ENCODE measurements at places on chromosomes 16 and 17. TPM values are rescaled to one million over a fixed set of nuclear protein-coding genes. Genes with fewer than 3 reads are reported as not detected.

Gene FBXO39
- not detected for total RNA-seq

Gene KCNH4
- total RNA-seq = 0.29 TPM

Gene NOTUM
- 0.36 TPM for total RNA-seq

Gene HOXB6
- total RNA-seq = 61.4 TPM

Gene DUS1L
- total RNA-seq = 43.5 TPM

Gene PRSS33
- total RNA-seq = 0.19 TPM

Gene DDX5
- total RNA-seq = 863 TPM

Gene KRTAP2-2
- total RNA-seq = not detected

Gene LLGL1
- total RNA-seq = 41.7 TPM

Gene LLGL2
- 4.1 TPM for total RNA-seq

Gene ABCA10
- 0.16 TPM for total RNA-seq

Gene KRTAP4-6
- not detected for total RNA-seq

Gene LAT
- total RNA-seq = 1.9 TPM

Gene TBX21
- total RNA-seq = 0.35 TPM

Gene PPP1R27
- total RNA-seq = not detected

Gene ZNF287
- 10.2 TPM for total RNA-seq

Gene TBX2
- total RNA-seq = 1.5 TPM

All from motor neuron (in vitro differentiated cells).